ENCODE measurements at places on chromosomes 2 and 18. TPM values are rescaled to one million over a fixed set of nuclear protein-coding genes. Genes with fewer than 3 reads are reported as not detected.
A peak's percentile ranks its signal among the peaks of the same experiment; 100 is the strongest.

- peak; percentile 60 for DNase-seq
These were observed 19.2 kb downstream of the POU3F3 start for GRCh38 chr2:104872866-104873688.

DNA sequence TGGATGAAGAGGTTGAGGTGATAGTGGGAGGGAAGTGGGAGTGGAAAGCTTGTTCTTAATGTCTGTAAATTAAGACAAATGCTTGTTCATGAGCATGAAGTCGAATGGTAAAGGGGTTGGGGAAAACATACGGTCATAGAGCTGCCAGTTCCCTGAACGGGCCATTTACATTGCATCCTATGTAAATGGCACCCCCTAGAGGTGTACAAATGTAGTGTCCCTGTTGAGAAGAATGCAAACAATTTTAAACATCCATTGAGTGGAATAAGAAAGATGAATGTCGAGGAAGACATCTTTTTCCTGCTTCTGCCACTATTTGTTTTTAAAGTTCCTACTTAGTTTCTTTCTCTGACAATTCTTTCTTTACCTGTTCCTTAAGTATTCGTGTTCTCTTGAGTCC, 155.7 kb downstream of the RDH14 start:
- DNase-seq = no peak

- peak; percentile 86 for DNase-seq
These were observed at the start of gene INPP4A for GRCh38 chr2:98444436-98445176. INPP4A (plus strand) TSS chr2:98444858; CDS start chr2:98520049, 75,191 bp downstream.

- no peak for DNase-seq
These were observed 47.2 kb downstream of the SMAD4 start for GRCh38 chr18:51077217-51077616.

DNA sequence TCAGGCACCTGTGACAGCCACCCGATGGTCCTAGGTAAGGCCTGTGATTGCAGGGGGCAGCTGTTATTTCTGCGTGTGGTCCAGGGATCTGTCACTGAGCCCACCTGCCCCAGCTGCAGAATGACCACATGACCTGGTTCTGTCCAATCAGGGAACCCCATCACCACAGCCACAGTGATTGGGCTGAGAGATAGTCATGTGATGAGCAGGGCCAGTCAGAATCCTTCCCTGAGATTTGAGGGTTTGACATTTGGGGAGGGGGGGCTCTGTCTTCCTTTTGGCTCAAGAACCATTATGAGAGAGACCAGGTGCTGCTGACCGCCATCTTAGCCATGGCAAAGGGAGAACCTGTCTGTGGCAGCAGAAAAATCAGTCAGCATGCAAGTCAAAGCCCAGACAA, 147.2 kb downstream of the SMAD7 start:
- no peak for DNase-seq

DNA sequence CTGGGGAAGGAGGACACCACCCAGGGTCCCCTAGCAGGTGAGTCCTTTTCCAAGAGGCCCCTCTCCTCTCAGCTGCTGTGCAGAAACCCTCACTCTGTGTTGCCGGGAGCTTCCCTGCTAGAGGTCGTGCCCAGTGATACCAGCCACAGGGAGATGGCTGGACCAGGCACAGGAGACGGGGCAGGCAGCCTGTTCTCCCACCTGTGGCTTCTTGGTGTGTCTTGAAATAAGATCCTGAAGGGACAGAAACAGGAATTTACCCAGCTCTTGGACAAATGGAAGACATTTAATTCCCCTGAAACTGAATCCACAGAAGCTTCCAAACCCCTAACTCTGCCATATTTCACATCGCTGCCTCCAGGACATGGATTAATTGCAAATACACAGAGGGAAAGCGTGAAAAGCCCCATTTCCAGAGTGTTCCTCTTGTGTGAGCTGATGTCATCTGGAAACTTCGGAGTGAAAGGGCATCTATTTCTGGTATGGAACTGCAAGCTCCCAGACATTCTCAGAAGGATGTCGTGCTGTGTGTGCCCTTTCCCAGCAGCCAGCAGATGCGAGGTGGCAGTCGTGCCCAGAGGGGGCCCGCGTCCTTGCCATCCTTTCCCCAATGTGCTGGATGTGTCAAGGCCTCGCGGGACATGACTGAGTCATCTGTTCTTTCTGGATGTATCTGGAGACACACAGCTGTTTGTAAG, 177.7 kb downstream of the SEPTIN10 start:
- peak; percentile 38 for DNase-seq

DNA sequence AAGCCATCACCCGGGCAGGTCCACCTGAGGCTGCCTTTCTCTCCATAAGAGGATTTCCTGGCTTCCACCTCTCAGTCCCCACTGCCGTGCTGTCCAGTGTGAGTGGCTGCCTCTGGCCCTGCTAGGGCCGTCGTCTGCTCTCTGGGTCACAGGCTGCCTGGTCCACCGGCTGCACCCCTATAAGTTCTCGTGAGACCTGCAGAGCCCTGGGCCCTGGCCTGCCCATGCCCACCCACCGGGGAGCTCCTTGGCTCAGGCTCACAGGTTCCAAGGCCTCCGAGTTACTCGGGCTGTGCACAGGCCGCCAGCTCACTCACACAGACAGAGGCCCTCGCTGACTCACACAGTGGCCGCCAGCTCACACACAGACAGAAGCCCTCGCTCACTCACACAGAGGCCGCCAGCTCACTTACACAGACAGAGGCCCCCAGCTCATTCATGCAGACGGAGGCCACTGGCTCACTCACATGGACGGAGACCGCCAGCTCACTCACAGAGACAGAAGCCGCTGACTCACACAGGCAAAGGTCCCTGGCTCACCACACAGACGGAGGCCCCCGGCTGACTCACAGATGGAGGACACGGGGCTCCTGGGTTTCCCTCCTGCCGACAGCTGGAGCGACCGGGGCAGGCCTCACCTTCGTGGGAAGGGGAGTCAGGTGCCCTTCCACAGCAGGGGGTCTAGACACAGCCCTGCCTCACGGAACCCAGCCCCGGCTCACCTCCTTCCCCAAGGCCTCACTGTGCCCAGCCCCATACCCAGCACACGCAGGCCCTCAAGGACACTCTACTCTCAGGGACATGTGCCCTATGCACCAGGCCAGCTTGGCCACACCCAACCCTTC, 334.1 kb upstream of the MYT1L start:
- DNase-seq = peak; percentile 82

DNA sequence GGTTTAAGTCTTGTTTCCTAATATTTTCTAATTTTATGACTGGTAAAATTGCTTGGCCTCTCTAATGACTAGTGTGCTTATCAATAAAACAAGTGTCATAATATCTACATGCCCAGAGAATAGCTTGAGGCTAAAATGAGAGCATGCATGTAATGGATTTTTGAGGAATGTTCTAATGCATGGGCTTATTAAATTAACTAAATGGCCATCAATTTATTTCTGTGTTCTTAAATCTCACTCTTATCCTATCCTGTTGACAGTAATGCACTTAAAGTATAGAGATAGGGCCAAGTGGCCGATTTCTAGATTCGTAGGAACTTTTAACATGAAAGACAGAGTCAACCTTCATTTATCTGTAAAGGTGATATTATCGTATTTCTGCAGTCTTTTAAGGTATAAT, 252.4 kb upstream of the COL3A1 start:
- DNase-seq = no peak

DNA sequence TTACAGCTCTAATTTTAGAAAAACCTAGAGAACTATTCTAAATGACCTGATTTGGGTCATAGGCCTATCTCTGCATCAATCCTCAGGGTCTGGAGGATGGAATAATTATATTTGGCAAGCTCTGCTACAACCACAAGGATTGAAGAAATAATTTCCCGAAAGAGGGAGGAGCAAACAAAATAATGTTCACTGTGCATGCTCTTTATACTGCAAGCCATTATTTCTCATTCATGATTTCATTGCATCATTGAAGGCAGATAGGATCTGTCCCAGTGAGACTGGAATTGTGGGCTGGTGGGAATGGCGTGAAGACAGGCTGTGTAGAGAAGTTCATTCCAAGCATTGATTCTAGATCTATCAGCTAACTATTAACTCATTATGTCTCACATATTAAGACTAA, 12.7 kb upstream of the MAPRE2 start:
- no peak for DNase-seq

DNA sequence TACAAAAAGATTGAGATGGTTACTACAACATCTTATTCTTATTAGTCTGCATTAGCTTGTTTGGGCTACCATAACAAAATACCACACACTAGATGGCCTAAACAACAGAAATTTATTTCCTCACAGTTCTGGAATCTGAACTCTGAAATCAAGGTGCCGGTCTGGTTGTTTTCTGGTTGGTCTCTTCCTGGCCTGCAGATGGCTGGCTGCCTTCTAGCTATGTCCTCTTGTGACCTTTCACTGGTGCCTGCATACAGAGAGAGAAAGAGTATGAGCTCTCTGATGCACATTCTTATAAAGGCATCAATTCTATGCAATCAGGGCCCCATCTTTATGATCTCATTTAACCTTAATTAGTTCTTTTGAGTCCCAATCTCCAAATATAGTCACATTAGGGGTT, 696.5 kb downstream of the TDRD15 start:
- no peak for DNase-seq

ARHGAP28 gene
- 41.2 TPM for total RNA-seq

TUBA4B gene
- total RNA-seq = 0.72 TPM

POTEE gene
- 0.72 TPM for total RNA-seq

ERICH2 gene
- not detected for total RNA-seq

TTN gene
- 14.0 TPM for total RNA-seq
